ENCODE measurements at places on chromosomes 5 and 9.

DNA sequence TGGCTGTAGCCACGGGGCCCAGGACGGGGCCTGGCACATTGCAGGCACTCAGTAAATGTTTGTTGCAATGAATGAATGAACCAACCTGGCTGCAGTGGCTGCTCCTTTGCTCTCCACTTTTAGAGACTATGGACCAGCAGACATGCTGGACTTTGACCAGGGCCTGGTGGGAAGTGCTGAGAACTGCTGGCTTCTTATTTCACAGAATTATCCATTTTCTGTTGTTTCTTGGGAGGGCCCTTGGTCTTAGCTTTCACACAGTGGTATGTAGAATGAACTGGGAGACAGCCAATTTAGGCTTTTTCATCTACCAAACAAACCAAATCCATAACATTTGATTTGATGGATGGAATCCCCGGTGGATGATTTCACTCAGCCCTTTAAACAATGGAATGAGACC, 78.0 kb upstream of the LHFPL2 start:
- DNase-seq, result no peak

DNA sequence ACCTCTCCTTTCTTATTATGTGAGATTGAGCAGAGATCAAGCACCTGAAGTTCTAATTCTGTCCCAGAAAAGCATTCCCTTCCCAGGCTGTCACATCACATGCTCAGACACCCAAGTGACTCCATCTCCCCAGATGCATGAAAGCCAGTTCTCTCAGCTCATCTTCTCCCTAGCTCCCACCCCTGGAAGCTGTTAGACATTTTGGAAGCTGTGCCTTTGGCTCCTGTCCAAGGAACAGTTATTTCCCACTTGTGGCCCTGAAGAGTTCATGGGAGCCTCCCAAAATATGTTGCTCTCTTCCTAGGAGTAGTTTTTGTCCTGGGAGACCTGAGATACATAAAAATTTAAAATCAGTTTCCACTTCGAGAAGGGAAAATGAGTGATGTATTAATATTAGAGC, 161.4 kb upstream of the GAS1 start:
- no peak for DNase-seq

GRCh38 chr9:105127863-105128220, 116.6 kb upstream of the SLC44A1 start:
- DNase-seq, result no peak

GRCh38 chr9:34332076-34332964, 3.0 kb downstream of the NUDT2 start:
- no peak for DNase-seq

GRCh38 chr5:28473531-28474107, 1435.2 kb upstream of the CDH9 start:
- DNase-seq, result no peak

- no peak for DNase-seq
Observed at GRCh38 chr9:122200960-122201595, 27.7 kb downstream of the LHX6 start.

GRCh38 chr5:78095125-78095524, 199.4 kb downstream of the AP3B1 start:
- DNase-seq, result no peak

GRCh38 chr5:176810081-176810597, at the start of gene UNC5A:
UNC5A (plus strand) TSS chr5:176810559; CDS start chr5:176810751, 192 bp downstream.
- DNase-seq, result no peak

DNA sequence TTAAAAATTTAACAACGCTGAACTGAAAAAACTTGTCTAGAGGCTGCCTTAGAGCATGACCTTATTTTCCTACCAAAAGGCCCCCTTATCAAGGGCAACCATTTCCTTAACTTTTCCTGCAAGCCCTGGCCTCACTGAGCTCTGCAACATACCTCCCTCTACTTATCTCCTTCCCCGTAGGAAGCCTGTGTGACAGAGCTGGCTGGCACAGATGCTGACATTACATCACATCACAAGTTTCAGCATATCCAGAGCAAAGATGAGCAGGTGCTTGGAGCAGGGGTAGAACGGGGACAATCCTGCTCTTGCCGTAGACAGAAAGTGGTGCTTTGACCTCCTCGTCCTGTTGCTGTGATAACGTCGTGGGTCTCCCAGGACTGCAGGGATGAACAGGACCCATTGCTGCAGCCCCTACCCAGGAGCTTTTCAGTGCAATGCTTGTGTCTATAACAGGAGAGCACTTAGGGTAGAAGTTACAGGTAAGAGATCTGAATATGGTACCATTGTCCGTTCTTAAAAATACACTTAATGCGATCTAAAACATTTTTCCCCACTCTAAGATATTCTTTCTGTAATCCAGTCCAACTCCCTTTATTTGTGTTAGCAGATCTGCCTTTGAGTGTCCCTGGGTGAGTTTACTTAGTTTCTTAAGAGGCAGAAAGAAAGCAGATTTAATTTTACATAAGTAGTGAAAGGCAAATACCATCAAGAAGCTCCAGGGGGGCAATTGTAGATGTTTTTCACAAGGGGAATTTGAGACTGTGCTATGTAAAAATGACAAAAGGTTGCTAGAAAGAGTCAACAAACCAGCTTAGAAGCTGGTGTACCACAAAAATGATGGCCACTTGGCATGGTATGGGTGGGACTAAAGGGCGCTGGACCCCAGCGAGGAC, 101.9 kb upstream of the EFNA5 start:
- no peak for DNase-seq

DNA sequence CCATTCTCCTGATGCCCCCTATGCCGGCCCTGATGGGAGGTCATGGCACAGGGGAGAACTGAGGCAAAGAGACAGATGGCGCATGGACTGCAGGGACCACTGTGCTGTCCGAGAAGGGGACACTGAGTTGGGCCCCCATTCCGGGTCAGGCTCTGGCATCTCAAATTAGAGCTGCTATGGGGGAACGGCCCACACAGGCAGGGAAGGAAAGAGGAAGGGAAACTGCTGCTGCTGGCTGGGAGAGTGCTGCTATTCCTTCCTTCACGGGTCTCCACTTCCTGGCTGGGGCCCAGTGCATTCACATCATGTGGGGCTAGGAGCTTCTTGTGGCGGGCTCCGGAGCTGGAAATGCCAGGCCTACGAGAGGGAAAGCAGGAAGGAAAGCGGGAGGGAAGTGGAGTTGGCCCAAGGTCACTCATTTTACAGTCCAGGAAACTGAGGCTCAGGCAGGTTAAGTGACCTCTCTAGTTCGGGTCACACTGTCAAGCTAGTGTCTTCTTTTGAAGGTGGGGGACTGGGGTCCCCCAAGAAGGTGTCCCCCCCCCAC, 1.3 kb upstream of the CARD19 start:
- DNase-seq, result no peak

- DNase-seq, result no peak
Observed at GRCh38 chr9:129624947-129625346, 1.0 kb upstream of the NTMT1 start.

GRCh38 chr5:69374911-69375446, 5.4 kb downstream of the RAD17 start:
- no peak for DNase-seq

DNA sequence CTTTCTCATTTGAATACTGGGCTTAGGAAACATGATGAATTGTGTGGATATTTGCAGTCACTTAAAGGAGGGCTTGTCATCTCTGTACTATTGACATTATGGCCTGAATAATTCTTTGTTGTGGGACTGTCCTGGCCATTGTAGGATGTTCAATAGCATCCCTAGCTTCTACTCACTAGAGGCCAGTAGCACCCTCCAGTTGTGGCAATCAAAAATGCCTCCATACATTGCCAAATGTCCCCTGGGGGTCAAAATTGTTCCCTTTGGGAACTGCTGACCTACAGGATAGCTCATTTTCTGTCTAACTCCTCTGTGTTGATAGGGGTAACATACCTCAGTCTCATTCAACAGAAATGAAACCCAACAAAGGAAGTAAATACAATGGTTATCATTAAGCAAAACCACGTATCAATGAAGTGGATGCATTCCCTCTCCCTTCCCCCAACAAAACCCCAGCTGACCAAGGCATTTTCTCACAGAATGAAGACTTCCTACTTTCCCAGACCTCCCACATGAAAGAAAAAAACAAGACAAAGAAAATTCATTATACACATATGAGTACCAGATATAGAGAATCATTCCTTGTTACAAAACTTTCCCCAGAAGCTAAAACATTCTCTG, 18.1 kb downstream of the FYB1 start:
- no peak for DNase-seq

- no peak for DNase-seq
Observed at GRCh38 chr5:150618588-150619281, 21.7 kb upstream of the SYNPO start.

DNA sequence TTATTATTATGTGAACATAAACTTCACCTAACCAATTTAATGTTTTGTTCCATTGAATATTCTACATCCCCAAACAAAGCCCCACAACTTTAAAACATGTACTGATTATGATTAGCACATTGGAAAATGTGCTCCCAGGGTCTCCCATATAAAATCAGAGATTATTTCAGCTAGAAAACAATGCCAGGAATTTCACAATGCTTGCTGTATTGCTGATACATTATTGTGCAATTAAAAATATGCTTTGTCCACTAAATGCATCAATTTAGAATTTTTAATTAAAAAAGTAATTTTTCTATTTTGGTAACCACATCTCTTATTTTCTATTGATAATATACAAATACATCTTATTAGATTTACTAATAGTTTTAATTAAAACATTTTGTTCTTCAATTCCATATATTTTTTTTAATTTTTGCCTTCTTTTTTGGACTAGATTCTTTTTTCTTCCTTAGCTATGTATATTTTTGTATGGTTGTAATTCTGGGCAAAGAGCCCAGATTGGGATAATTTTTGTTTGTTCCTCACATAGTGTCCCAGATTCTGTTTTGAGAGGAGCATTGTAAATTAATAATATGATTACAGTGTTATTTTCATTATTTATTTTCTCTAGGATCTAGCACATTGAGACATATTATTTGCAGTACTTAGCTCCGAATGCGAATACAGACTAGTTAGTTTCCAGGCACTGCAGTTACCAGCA, 241.5 kb upstream of the CDH18 start:
- DNase-seq, result no peak

All from GOT3 (cell line).